T-helper 2 cell treated with Interferon-gamma antibody and Interleukin-4, amounts not matched to agents 100 ng/mL and 5 ng/mL, for 36 hours (primary cell): ENCODE measurements at places on chromosomes 7 and 10. TPM values are rescaled to one million over a fixed set of nuclear protein-coding genes. Genes with fewer than 3 reads are reported as not detected.

Gene CPA4
- total RNA-seq, result not detected in 2 replicates

Gene LIPJ
- total RNA-seq, result 0.18 TPM in 1 of 2 replicates, not detected in the other

Gene ZNF117
- total RNA-seq, result 5.8 TPM in 2 replicates

Gene MMD2
- total RNA-seq, result not detected in 2 replicates

Gene NUTM2A
- total RNA-seq, result 0.18 and 0.50 TPM in 2 replicates

Gene VSTM4
- 0.14 and 0.27 TPM in 2 replicates for total RNA-seq

Gene TMEM196
- not detected in 2 replicates for total RNA-seq

Gene CHST15
- 0.05 TPM in 1 of 2 replicates, not detected in the other for total RNA-seq

Gene FAM25A
- not detected in 2 replicates for total RNA-seq

Gene ATRNL1
- total RNA-seq, result 0.52 and 0.73 TPM in 2 replicates

Gene MRLN
- total RNA-seq, result not detected in 2 replicates

Gene RASSF4
- total RNA-seq, result 0.23 and 0.30 TPM in 2 replicates

Gene HGF
- total RNA-seq, result not detected in 2 replicates

Gene CPEB3
- total RNA-seq, result 1.7 and 1.8 TPM in 2 replicates

Gene GUSB
- 73.6 and 74.9 TPM in 2 replicates for total RNA-seq

Gene PMPCB
- total RNA-seq, result 57.6 and 59.4 TPM in 2 replicates

Gene PDE1C
- total RNA-seq, result not detected in 2 replicates

Gene LRRN3
- total RNA-seq, result 132 and 138 TPM in 2 replicates

Gene CNPY1
- not detected in 2 replicates for total RNA-seq

Gene RBM20
- total RNA-seq, result 0.07 and 0.09 TPM in 2 replicates

Gene CFAP70
- total RNA-seq, result 0.20 and 0.25 TPM in 2 replicates

Gene PWWP2B
- 5.4 and 5.9 TPM in 2 replicates for total RNA-seq

Gene ITPRID1
- total RNA-seq, result not detected in 2 replicates

Gene ELMO1
- total RNA-seq, result 139 TPM in 2 replicates

Gene GNAT3
- total RNA-seq, result not detected in 2 replicates

Gene KCNH2
- 0.23 and 0.36 TPM in 2 replicates for total RNA-seq

Gene OR2A25
- not detected in 2 replicates for total RNA-seq

Gene SMO
- 0.05 and 0.14 TPM in 2 replicates for total RNA-seq

Gene TACC2
- total RNA-seq, result not detected in 2 replicates

Gene IGF2BP3
- total RNA-seq, result 13.3 and 15.0 TPM in 2 replicates

Gene PARP12
- total RNA-seq, result 115 and 125 TPM in 2 replicates
